ENCODE measurements at places on chromosomes 6 and 20.

DNA sequence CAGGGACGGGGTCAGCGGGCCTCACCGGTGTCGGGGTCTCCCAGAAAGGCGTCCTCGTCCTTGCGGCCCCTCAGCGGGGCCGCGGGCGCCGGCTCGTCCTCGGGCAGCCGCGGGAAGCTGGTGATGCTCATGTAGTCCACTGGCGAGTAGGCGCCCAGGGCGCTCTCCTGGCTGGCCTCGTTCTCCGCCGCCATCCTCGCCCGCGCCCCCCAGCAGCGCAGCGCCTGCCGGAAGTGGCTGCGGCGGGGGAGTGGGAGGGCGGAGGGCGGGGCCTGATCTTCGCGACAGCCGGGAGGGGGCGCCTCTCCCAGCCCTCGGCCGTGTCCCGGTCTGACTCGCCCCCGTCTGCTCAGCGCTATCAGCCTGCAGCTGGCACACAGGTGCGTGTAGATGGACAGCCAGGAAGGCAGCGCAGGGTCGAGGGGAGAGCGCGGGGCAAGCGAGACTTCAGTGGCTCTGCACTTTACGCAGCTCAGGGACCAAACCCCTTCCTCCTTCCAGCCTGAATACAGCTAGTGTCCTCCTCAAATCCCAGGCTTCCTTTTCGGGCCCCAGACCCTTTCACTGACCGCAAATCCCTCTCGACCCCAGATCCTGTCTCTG lies at the start of gene GGT7:
GGT7 (minus strand) TSS at position 235 of the 603 bp plus-strand sequence; CDS start at position 194, 41 bp downstream.
- peak within 1 kb of the TSS; percentile 79 for H3K27ac ChIP-seq
- H3K4me1 ChIP-seq: peaks cover 43% of the 10 kb centered on the region
- DNase-seq: peak; percentile 89
- peak within 1 kb of the TSS; percentile 73 for H3K4me3 ChIP-seq

GRCh38 chr6:47357827-47358226 lies 48.1 kb upstream of the TNFRSF21 start:
- H3K4me3 ChIP-seq: no peak overlapping the region
- no peaks in the 10 kb centered on the region for H3K36me3 ChIP-seq
- DNase-seq: no peak
- no peaks in the 10 kb centered on the region for H3K27me3 ChIP-seq

GRCh38 chr6:101935732-101936131 lies 542.2 kb downstream of the GRIK2 start:
- DNase-seq: no peak
- no peaks in the 10 kb centered on the region for H3K27me3 ChIP-seq
- H3K27ac ChIP-seq: no peak overlapping the region
- no peaks in the 10 kb centered on the region for H3K4me1 ChIP-seq
- no peaks in the 10 kb centered on the region for H3K36me3 ChIP-seq
- no peak overlapping the region for H3K4me3 ChIP-seq

DNA sequence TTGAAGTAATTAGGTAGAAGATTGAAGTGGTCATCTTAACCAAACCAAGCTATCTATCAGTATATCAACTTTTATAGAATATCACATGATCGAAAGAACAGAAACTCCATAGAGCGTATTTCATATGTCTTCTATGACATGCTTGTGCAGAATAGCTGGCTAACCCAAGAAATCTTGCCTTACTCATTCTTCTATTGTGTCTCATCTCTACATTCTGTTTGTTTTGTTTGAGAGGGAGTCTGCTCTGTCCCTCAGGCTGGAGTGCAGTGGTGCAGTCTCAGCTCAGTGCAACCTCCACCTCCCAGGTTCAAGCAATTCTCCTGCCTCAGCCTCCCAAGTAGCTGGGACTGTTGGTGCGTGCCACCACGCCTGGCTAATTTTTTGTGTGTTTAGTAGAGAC lies 10.6 kb downstream of the TAB2 start:
- DNase-seq: no peak
- no peaks in the 10 kb centered on the region for H3K36me3 ChIP-seq

- H3K4me3 ChIP-seq: no peak overlapping the region
- H3K27me3 ChIP-seq: no peaks in the 10 kb centered on the region
- no peak overlapping the region for H3K27ac ChIP-seq
Observed at GRCh38 chr6:135870722-135871121, 19.2 kb downstream of the PDE7B start.

DNA sequence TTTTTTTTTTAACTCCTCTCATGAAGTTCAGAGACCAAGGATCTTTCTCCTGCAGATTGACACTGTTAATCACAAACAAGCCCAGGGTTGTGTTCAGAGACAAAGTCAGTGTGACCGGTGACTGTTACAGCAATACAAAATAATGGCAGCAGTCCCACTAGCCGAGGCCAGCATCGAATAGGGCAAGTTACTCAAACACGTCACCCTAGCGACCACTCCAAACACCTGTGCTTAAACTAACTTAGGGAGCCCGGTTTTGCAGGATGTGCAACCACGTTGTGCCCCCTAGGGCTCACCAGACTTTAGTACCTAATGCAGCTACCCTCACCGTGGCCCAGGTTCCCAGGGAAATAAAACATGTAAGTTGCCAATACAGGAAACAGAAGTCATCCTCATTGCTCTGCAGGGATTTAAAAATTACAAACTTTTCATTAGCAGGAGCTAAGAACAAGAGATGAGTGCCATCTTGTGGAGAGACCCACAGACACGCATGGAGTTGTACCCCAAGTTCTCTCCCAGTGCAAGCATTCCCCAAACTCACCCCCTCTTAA lies 38.1 kb downstream of the FAM50B start:
- no peaks in the 10 kb centered on the region for H3K4me1 ChIP-seq
- no peaks in the 10 kb centered on the region for H3K27me3 ChIP-seq
- peak; percentile 53 for DNase-seq
- peak overlapping the region; percentile 52 for H3K27ac ChIP-seq
- H3K36me3 ChIP-seq: no peaks in the 10 kb centered on the region

GRCh38 chr20:63314566-63315239 lies 21.7 kb downstream of the COL20A1 start:
- peaks cover 75% of the 10 kb centered on the region for H3K27me3 ChIP-seq
- H3K4me1 ChIP-seq: no peaks in the 10 kb centered on the region
- no peak for DNase-seq
- H3K27ac ChIP-seq: no peak overlapping the region
- no peak overlapping the region for H3K4me3 ChIP-seq
- H3K36me3 ChIP-seq: no peaks in the 10 kb centered on the region

DNA sequence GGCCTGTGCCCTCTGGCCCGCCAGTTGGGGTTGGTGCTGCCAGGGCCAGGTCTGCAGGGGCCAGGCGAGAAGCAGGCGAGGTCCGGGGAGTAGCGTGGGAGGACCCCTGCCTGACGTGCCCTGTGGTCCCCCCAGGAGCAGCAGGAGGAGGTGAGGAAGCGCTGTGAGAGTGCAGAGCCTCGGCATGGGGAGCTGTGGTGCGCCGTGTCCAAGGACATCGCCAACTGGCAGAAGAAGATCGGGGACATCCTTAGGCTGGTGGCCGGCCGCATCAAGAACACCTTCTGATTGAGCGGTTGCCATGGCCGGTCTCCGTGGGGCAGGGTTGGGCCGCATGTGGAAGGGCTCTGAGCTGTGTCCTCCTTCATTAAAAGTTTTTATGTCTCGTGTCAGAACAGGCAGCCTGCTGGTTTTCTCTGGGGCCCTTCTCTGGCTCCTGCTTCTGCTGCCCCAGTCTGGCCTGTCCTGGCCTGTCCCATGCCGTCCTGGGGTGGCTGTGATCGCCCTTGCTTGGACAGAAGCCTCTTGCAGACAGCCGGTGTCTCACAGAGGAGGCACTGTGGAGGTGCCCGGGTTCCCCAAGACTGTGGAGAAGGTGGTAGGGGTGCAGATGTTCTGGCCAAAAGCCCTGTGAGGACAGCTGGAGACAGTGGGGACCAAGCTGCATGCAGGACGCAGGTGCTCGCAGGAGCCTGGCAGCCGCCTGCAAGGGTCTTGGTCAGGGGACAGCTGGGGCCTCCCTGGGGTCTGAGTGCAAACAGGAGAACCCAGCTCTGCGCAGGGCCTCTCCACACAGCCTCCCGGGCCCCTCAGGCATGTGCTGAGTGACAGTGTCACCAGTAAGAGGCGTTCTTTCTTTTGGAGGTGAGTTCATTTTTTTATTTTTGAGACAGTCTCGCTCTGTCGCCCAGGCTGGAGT lies 3.0 kb upstream of the C20orf204 start:
- no peak overlapping the region for H3K4me3 ChIP-seq
- no peak overlapping the region for H3K27ac ChIP-seq
- peaks cover 45% of the 10 kb centered on the region for H3K36me3 ChIP-seq
- H3K27me3 ChIP-seq: peaks cover 27% of the 10 kb centered on the region
- DNase-seq: no peak

GRCh38 chr6:42315991-42316970 lies 98.6 kb upstream of the MRPS10 start:
- DNase-seq: peak; percentile 57
- H3K27ac ChIP-seq: peak overlapping the region; percentile 4
- H3K4me3 ChIP-seq: no peak overlapping the region
- H3K27me3 ChIP-seq: no peaks in the 10 kb centered on the region

GRCh38 chr6:63689421-63689820 lies 53.8 kb downstream of the PHF3 start:
- peaks cover 15% of the 10 kb centered on the region for H3K36me3 ChIP-seq
- no peaks in the 10 kb centered on the region for H3K27me3 ChIP-seq
- DNase-seq: no peak
- no peak overlapping the region for H3K4me3 ChIP-seq
- H3K4me1 ChIP-seq: no peaks in the 10 kb centered on the region
- H3K27ac ChIP-seq: no peak overlapping the region

DNA sequence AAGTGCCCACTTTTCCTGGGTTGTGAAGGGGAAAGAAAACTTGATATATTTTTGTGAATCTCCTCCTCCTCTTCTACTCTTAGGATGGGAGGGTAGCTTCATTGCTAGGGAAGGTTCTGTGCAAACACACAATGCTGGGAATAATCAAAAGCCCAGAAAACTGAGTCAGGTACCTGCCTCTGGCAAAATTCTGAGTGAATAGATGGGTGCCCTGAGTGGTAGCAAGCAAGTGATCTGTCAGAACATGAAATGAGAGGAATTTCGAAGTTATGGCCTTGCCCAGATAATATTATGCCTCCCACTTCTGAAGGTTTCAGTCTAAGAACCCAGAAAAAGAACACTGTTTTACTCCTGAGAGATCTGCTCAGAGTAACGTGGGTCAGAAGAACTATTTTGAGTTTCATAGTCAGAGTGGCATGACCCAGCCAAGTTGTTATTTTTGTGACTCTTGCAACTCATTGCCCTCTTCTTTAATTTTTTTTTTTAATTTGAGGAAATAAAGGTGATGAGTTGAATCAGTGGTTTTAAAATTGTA lies 158.3 kb downstream of the BMP2 start:
- no peak for DNase-seq
- no peaks in the 10 kb centered on the region for H3K27me3 ChIP-seq
- H3K4me1 ChIP-seq: no peaks in the 10 kb centered on the region
- no peak overlapping the region for H3K4me3 ChIP-seq
- no peaks in the 10 kb centered on the region for H3K36me3 ChIP-seq

DNA sequence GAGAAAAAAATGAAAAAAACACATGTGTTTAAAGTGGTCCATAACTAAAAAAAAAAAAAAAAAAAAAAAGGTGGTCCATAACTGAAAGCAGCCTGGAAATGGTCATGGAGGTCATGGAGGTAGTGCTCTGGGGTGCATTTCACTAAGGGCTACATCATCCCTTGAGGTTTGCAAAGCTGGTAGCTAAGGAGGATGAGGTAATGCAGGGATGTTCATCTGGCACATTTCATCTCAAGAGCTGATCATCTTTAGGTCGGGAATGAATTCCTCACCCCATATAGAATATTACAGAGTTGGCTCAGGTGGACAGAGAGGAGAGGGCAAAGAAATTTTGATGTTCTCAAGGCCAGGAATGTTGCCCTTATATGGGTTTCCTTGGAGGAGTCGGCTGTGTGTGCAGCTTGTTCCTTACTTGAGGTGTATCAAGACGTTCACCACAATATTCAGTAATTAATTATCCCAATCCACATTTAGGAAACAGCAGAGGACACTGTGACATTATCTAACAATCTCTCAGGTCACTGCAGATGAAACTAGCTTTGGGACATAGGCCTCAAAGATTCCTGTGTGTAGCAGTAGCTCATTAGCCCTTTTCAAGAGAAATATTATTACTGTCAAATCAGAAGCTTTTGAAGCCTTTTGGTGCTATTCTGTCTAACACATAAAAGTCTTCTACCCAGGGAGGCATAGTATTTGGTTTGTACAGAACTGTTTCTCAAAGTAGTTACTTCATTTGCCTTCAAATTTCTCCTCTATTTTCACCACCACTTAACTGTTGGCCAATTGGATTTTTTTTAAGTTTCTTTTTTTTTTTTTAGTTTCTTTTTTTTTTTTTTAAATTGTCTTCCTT lies 46.8 kb downstream of the CYP24A1 start:
- DNase-seq: no peak
- H3K4me3 ChIP-seq: no peak overlapping the region
- no peaks in the 10 kb centered on the region for H3K4me1 ChIP-seq
- no peaks in the 10 kb centered on the region for H3K27me3 ChIP-seq
- no peak overlapping the region for H3K27ac ChIP-seq
- H3K36me3 ChIP-seq: no peaks in the 10 kb centered on the region

DNA sequence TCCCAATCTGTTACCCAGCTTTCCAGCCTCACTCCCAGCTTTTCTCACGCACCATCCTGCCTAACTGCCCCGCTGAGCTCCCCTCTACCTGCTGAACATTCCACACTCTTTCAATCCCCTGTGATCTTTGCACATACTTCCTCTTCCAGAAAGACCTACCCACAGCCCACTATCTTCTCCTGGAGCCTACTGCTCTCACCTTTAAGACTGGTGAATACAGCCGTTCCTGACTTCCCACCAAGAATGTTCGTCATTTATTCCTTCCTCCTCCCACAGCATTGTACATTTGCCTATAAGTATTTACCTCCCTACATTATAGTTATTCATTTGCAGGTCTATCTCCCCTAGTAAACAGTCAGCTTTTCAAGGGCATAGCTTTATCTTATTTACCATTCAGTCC lies 61.9 kb upstream of the MBOAT1 start:
- no peaks in the 10 kb centered on the region for H3K27me3 ChIP-seq
- DNase-seq: no peak
- H3K36me3 ChIP-seq: no peaks in the 10 kb centered on the region
- H3K4me1 ChIP-seq: no peaks in the 10 kb centered on the region
- no peak overlapping the region for H3K27ac ChIP-seq
- no peak overlapping the region for H3K4me3 ChIP-seq

DNA sequence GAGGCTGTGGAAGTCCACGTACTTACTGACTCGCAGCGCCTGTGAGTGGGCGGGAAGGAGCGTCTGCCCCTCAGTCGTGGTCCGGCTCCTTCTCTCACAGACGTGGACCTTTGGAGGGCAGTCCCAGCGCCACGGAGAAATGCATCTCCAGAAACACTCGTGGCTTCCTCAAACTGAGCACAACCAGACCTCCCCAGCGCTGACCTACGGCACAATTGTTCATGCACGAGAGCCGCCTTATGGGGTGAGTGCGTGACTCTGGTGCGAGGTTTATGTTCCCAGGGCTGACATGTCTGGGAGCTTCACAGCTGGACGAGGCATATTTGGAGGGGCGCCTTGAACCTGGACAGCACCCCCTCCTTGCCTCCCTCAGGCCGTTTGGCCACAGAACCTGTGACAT lies 29.7 kb downstream of the FRMD1 start:
- H3K27me3 ChIP-seq: no peaks in the 10 kb centered on the region
- no peak overlapping the region for H3K27ac ChIP-seq
- no peak overlapping the region for H3K4me3 ChIP-seq
- DNase-seq: no peak
- no peaks in the 10 kb centered on the region for H3K4me1 ChIP-seq

All from tibial artery (tissue), 4 donors.